ENCODE measurements at places on chromosomes 7 and 10.

DNA sequence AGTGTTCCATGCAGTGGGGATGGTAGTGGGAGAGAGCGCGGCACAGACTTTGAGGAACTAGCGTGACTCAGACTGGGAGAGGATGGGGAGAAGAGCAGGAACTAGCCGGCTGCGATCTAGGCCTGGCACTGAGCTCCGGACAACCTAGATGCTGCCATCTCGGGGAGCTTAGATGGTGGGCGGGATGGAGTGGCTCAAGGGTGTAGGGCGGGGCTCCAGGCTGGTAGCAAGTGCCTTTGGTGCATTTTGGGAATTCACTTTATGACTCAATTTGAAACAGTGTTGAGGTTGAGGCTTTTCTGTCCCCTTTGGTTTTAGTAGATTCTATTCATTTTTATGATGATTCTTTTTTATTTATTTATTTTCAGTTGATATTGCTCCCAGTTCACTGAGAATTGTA lies 185.3 kb upstream of the GPR26 start:
- DNase-seq, result no peak

GRCh38 chr7:157508477-157508881 lies 171.7 kb downstream of the DNAJB6 start:
- DNase-seq, result no peak

DNA sequence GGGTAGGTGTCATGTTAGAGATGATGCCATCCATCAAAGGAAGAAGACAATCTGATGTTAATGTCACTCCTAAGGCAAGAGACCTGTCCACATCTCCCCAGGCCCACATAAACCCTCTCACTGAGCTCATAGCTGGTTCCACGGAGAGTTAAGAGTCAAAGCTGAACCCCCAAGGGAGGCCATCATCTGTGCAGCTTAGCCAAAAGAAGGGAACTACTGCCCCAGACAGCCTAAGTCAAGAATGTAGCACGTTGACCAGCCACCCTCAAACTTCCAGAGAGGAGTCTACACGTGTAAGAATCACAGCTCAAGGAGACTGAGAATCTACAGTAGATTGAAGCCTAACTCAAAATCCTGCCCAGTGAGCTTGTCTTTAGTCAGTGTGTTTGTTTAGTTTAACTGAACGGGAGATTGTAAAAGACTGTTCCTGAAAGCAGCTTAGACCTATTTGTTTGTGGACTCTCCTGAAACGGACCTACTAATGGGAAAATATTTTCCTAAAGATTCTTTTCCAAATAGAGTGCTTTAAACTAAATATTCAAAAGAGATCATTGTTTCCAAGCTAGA lies 192.7 kb upstream of the NFE2L3 start:
- no peak for DNase-seq

DNA sequence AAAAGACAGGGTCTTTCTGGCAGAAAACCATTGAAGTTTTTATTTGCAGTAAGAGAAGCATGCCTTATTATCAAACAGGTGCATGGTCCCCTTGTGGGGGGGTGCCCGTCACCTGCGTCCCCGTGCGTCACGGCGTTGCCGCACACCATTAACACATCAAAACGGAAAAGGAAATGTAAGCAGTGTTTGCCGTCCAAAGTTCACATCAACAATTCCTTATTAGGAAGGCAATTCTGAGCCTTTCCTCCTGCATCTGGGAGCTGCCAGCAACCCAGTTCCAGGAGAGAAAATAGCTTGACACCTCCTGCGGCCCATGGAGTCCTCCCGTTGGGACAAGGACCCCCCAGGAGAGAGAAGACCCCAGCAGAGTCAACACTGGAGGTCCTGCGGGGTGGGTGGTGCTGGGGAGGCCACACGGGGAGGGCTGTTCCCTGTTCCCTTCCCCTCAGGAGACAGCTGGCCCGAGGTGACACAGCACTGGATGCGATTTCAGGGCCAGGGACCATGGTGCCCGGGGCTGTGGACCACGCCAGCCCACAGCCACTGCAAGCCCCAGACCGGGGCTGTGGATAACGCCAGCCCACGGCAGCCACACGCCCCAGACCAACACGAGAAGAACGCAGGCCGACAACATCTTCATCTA lies 39.5 kb downstream of the DIP2C start:
- no peak for DNase-seq

- DNase-seq, result no peak
Measured at GRCh38 chr10:1063232-1063865, 7.2 kb downstream of the WDR37 start.

GRCh38 chr7:98810153-98810802 lies 59.5 kb downstream of the TMEM130 start:
- peak; percentile 98 for DNase-seq
